ENCODE measurements at places on chromosomes 3 and 15. TPM values are rescaled to one million over a fixed set of nuclear protein-coding genes. Genes with fewer than 3 reads are reported as not detected.

DNA sequence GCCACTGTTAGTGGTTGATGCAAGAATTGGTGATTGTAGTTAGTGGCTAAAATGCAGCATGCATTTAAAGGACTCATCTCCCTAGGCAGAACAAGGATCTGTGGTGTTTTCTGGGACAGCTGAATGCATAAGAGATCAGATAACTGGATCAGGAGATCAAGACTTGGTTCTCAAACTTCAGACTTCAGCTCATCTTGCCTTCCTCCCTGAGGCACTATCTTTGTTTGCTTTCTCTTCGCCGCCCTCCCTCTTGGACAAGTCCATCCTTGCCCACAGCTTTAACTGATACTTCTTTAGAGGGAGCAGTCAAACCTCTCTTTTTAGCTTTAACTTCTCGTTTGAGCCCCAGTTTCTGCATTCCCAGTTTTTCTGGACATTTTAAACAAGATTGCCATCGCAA is 195.4 kb upstream of the TPRG1 start:
- no peak overlapping the region for H3K4me3 ChIP-seq
- H3K27ac ChIP-seq: no peak overlapping the region
- no peaks in the 10 kb centered on the region for H3K36me3 ChIP-seq
- no peaks in the 10 kb centered on the region for H3K4me1 ChIP-seq
- DNase-seq: no peak
- H3K27me3 ChIP-seq: no peaks in the 10 kb centered on the region

DNA sequence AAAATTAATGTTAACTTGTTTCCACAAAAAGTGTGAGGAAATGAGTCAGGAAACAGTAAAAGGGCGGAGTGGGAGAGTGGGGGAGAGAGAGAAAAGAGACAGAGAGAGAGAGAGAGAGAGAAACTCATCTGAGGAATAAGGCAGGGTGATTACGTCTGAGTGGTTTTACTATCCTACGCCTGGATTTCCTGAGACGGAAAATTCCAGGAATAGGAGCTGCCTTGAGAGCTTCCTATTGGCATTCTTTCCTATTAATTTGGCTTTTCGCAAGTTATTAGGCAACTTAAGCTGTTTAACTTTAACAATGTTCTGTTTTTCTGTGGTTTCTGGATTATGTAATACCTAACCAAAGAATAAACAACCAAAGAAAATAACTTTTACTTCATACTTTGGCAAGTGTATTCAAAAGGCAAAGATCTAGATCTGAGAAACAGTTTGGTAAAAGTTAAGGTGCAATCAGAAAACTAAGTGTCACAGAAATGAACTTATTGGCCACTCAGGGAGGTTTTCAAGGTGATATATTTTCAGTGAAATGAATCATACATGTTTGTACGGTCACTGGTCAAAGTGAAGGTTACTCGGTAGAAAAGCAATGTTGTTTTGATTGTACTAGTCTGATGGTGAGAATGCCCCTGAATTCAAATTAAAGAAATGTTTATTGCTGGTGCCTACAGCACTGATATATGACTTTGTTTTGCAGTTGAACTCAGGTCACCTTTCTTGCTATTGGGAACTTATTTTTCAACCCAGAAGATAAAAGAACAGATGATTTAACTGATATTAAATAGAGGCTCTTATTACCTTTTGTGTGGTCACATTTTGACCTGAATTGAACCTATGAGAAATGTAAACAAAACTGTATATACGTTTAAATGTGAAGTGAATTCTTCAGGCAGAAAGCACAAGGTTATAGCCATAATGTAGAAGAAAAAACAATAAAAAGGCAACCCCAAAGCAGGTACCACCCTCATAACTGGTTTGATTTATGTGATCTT is 39.9 kb upstream of the TNFSF10 start:
- no peak overlapping the region for H3K4me3 ChIP-seq
- DNase-seq: no peak
- H3K27ac ChIP-seq: no peak overlapping the region
- H3K27me3 ChIP-seq: no peaks in the 10 kb centered on the region

- peaks cover 16% of the 10 kb centered on the region for H3K4me1 ChIP-seq
- H3K36me3 ChIP-seq: no peaks in the 10 kb centered on the region
- no peaks in the 10 kb centered on the region for H3K27me3 ChIP-seq
- no peak overlapping the region for H3K27ac ChIP-seq
These were observed 9.2 kb upstream of the SIN3A start for GRCh38 chr15:75460646-75461045.

ESYT3 gene
- total RNA-seq: 7.0 TPM

GRCh38 chr3:13095408-13095937 is 22.2 kb upstream of the IQSEC1 start:
- H3K27ac ChIP-seq: no peak overlapping the region
- H3K36me3 ChIP-seq: no peaks in the 10 kb centered on the region
- DNase-seq: no peak

CD200R1L gene
- not detected for total RNA-seq

CA12 gene
- 4.9 TPM for total RNA-seq

CP gene
- 2.6 TPM for total RNA-seq

FSIP1 gene
- total RNA-seq: 1.3 TPM

GRCh38 chr15:62483814-62484213 is 318.7 kb upstream of the C2CD4B start:
- H3K36me3 ChIP-seq: no peaks in the 10 kb centered on the region
- no peak overlapping the region for H3K4me3 ChIP-seq
- H3K4me1 ChIP-seq: no peaks in the 10 kb centered on the region
- DNase-seq: no peak

GRCh38 chr15:24734396-24734795 is 58.8 kb downstream of the NPAP1 start:
- H3K36me3 ChIP-seq: no peaks in the 10 kb centered on the region
- H3K4me1 ChIP-seq: no peaks in the 10 kb centered on the region
- no peak overlapping the region for H3K27ac ChIP-seq
- no peak overlapping the region for H3K4me3 ChIP-seq

RPL39L gene
- 67.7 TPM for total RNA-seq

GRCh38 chr15:60583946-60584345 is 105.0 kb upstream of the ICE2 start:
- H3K36me3 ChIP-seq: no peaks in the 10 kb centered on the region
- H3K27ac ChIP-seq: no peak overlapping the region

- H3K27ac ChIP-seq: peak overlapping the region; percentile 74
- peak; percentile 74 for DNase-seq
- H3K4me3 ChIP-seq: no peak overlapping the region
- no peaks in the 10 kb centered on the region for H3K27me3 ChIP-seq
- H3K36me3 ChIP-seq: no peaks in the 10 kb centered on the region
These were observed 177.5 kb upstream of the CGNL1 start for GRCh38 chr15:57198654-57199291.

CYP11A1 gene
- 1.9 TPM for total RNA-seq

DNA sequence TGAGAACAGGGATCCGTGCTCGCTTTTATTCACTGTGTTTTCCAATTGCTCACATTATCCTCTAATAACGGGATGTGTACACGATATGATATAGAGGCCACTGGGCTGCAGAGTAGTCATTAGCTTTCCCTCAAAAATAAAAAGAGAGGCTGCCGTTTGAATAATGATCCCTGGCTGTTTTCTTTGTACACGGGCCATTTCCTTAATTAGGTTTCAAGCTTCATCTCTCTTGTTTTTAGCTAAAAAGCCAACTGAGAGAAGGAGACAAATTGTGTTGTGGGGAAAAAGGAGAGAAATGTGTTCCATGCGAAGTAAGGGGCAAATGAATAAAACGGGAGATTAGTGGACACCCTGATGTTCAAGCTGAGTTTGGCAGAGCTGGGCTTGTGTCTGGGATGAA is 174.2 kb downstream of the CACNA2D3 start:
- no peak for DNase-seq
- H3K4me1 ChIP-seq: peaks cover 4% of the 10 kb centered on the region
- H3K27ac ChIP-seq: no peak overlapping the region
- H3K27me3 ChIP-seq: no peaks in the 10 kb centered on the region
- H3K4me3 ChIP-seq: no peak overlapping the region

DNA sequence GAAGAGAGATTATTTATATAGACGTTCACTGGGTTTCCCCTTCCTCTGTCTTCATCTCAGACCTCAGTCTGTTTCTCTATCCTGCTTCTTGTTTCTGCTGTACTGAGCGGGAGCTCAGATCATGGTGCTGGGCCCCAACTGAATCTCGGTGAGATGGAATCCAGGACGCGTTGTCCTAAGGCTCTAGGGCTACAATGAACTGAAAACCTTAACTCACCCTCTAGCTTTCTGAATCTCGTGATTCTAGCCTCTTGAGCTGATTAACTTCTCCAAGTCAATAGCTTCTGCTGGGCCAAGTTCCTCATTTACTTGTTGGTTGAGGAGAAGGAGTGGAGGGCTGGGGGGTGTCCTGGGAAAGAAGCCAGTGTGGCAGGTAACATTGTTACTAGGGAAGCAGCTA is 32.7 kb upstream of the MAP3K13 start:
- no peaks in the 10 kb centered on the region for H3K36me3 ChIP-seq
- no peak for DNase-seq
- H3K27me3 ChIP-seq: no peaks in the 10 kb centered on the region

DNA sequence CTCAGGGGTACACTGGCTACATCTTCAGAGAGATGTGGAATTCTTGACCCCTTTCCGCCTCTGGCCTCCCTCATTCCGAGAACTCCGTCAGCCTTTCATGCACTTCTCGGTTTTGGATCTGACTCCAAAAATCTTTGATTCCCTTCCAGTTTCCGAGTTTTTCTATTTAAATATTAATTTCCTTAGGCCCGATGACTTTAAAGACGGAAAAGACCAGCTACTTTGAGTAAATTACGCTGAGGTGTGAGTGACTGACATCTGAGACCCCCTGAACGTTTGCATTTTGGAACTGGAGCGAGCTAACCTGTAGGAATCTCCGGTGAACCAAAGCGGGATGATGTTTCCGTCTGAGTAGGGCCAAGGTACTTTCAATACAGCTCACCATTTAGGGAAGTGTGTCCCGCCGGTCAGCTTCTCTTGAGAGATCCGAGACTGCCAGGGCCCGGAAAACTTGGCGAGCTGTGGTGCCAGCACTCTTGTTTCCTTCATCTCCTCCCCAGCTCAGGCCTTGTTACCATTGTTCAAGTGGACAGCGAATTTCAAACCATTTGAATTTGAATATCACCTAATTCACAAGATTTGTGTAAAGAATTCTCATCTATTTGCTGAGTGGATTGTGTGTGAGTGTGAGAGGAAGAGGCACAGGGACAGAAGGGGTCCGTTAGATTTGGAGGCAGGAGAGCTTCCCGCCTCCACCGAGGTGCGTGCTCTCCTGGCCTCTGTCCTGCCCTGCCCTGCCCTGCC is 5.4 kb downstream of the SOX14 start:
- H3K27me3 ChIP-seq: peaks cover 72% of the 10 kb centered on the region
- peaks cover 2% of the 10 kb centered on the region for H3K36me3 ChIP-seq
- H3K4me1 ChIP-seq: peaks cover 22% of the 10 kb centered on the region
- H3K4me3 ChIP-seq: no peak overlapping the region

DNA sequence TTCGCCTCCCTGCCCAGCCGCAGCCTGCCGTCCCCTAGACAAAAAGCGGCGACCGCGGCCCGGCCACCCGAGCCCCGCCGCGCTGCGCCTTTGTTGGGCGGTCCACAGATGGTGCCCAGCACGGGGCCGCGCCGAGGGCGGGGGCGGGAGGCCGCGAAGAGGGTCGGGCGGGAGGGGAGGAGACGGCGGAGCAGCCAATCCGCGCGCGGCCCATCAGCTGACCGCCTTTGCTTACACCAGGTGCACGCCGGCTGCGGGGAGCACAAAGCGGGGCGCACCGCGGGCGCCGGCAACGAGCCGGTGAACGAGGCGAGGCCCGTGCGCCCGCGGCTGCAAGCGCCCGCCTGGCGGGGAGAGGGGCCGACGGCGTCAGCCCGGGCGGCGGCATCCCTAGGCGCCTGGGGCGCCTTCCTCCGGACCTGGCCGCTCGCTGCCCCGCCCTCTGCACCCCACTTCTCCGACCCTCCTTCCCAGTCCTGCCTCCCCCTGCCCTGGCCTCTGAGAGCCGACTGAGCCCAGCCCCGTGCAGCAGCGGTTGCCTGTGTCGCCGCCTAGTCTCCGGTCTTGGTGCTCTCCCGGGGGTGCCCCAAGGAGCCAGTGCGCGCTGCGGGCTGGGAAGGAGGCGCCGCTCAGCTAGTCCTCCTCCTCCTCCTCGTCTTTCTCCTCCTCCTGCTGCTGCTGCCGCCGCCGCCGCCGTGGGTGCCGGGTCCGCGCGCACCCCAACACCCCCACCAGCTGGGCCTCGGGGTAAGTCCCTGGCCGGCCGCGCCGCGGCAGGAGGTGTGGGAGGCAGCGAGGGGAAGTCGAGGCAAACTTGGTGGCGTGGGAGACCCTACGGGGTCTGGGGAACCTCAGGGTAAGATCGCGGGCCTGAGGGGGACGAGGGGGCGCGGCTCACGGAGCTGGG is at the start of gene LRRN1:
Gene LRRN1, plus strand, starts transcription at position 259 of the 907 bp plus-strand sequence. CDS start 45,211 bp downstream, outside the sequence.
- H3K27me3 ChIP-seq: no peaks in the 10 kb centered on the region
- H3K36me3 ChIP-seq: no peaks in the 10 kb centered on the region
- DNase-seq: peak; percentile 69
- H3K4me1 ChIP-seq: peaks cover 10% of the 10 kb centered on the region
- H3K27ac ChIP-seq: peak within 1 kb of the TSS; percentile 93

LYZL4 gene
- not detected for total RNA-seq

DNA sequence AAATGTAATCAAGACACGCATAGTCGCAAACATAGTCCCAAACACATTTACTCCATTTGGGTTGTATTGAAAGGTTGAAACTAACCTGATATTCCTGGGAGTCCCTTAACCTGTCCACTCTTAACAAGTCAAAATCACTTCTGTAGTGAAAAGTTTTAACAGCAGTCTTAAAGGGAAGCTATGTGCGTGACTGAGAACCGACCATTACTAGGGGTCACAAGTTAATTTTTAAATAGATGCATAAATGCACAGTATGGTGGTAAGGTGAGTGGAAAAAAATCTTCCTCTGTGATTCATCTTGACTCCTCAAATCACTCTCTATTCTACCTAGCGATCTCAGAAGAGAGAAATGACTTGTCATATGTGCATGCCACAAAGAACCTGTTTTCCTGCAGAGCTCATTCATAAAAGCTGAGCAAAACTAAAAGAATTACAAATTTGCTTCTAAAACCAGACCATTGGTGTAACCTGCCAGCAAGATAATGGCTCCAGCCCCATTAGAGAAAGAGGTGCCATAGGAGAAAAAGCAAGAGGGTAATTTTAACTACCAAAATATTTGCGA is 4.8 kb downstream of the GPR15 start:
- no peaks in the 10 kb centered on the region for H3K36me3 ChIP-seq
- H3K27ac ChIP-seq: no peak overlapping the region
- H3K4me3 ChIP-seq: no peak overlapping the region
- no peaks in the 10 kb centered on the region for H3K27me3 ChIP-seq
- no peak for DNase-seq
- no peaks in the 10 kb centered on the region for H3K4me1 ChIP-seq

Data from H1 (cell line).